ENCODE measurements at places on chromosomes 16 and 17.
A peak's percentile ranks its signal among the peaks of the same experiment; 100 is the strongest.

GRCh38 chr17:39757931-39758873 is 20.5 kb downstream of the GRB7 start:
- peak; percentile 91 for DNase-seq

DNA sequence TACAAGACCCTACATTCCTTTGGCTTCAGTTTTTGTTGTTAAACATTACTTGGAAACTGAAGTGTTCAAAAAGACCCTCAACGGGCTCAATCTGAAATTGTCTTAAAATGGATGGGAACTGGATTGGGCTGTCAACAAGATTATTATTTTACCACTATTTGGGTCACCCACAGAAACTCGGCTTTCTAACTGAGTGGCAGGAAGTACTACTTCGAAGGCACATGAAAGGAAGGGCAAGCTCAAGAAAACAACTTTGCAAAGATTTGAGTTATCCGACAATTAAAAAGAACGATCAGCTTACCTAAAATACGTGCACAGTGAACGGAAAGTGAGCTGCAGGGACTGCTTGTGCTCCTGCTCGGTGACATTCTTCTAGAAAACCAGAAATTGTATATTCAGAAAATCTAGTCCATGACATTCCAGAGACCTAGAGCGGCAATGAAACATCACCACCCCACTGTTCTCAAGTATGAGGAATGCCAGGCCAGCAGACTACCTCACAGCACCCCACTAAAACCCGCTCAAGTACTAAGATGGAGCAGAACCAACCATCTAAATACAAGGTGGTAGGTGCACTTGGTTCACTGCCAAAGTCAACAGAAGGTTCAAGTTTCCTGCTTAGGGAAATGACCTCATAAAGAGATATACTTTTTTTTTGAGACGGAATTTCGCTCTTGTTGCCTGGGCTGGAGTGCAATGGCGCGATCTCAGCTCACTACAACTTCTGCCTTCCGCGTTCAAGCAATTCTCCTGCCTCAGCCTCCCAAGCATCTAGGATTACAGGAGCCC is 60.5 kb downstream of the ZZEF1 start:
- no peak for DNase-seq

GRCh38 chr17:42608305-42609181 is 631 bp downstream of the RETREG3 start:
- DNase-seq, result peak; percentile 7

- DNase-seq, result peak; percentile 60
Measured at GRCh38 chr16:31200821-31201568, 1.6 kb downstream of the PYCARD start.

GRCh38 chr17:47702391-47702995 is 8.5 kb downstream of the TBKBP1 start:
- no peak for DNase-seq

GRCh38 chr16:48310908-48311641 is 63.7 kb upstream of the ABCC11 start:
- no peak for DNase-seq

- DNase-seq, result no peak
Measured at GRCh38 chr16:57651344-57652333, 16.5 kb upstream of the ADGRG3 start.

- DNase-seq, result no peak
Measured at GRCh38 chr17:17358866-17359265, 55.7 kb downstream of the NT5M start.

- no peak for DNase-seq
Measured at GRCh38 chr17:36945959-36946725, 2.6 kb upstream of the AATF start.

- DNase-seq, result no peak
Measured at GRCh38 chr16:77433146-77433545, 1.7 kb downstream of the ADAMTS18 start.

- DNase-seq, result no peak
Measured at GRCh38 chr17:8609910-8610309, 20.6 kb downstream of the MYH10 start.

- no peak for DNase-seq
Measured at GRCh38 chr17:10172241-10172741, 26.1 kb downstream of the GAS7 start.

Measured in CD4-positive, alpha-beta T cell treated with Interleukin-2 at 100 ng/mL for 4 hours (primary cell).